ENCODE measurements at places on chromosomes 16 and 17.

GRCh38 chr16:19288872-19289799 is 3.6 kb downstream of the CLEC19A start:
- no peak for DNase-seq

- DNase-seq = no peak
Observed at GRCh38 chr17:63974594-63975192, 2.0 kb upstream of the SCN4A start.

GRCh38 chr16:62967163-62967562 is 930.9 kb upstream of the CDH8 start:
- no peak for DNase-seq

DNA sequence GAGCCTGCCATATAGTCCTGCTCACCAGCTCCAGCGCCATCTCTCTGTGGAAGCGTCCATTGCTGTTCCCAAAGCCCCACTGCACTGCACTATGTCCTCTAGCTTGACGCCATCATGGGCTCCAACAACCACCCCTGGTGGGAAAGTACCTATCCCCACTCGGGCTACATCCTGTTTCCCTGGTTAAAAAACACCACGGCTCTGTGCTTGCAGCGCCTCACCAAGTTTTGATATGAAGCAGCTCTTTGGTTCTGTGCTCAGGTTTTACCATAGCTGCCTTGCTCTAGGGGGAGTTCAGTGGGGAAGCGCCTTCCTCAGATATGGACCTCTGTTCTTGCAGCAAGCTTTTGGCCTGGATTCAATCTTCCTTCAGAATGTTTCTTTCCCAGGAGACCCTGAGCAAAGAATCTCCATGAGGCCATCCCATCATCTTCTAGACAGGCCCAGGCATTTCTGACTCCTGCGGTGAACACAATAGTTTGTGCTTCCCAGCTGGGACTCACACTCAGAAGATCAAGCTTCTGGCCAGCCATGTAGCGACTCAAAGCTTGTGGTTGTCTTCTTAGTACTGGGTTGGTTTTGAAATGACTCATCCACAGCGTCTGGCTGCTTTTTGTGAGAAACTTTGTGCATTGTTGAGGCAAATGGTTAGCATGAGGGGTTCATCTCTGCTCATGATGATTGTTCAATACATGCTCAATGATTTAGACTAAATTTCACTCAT is 39.5 kb downstream of the DYNLRB2 start:
- DNase-seq = no peak

GRCh38 chr17:31494259-31495021 is 103.0 kb downstream of the RAB11FIP4 start:
- DNase-seq = no peak

DNA sequence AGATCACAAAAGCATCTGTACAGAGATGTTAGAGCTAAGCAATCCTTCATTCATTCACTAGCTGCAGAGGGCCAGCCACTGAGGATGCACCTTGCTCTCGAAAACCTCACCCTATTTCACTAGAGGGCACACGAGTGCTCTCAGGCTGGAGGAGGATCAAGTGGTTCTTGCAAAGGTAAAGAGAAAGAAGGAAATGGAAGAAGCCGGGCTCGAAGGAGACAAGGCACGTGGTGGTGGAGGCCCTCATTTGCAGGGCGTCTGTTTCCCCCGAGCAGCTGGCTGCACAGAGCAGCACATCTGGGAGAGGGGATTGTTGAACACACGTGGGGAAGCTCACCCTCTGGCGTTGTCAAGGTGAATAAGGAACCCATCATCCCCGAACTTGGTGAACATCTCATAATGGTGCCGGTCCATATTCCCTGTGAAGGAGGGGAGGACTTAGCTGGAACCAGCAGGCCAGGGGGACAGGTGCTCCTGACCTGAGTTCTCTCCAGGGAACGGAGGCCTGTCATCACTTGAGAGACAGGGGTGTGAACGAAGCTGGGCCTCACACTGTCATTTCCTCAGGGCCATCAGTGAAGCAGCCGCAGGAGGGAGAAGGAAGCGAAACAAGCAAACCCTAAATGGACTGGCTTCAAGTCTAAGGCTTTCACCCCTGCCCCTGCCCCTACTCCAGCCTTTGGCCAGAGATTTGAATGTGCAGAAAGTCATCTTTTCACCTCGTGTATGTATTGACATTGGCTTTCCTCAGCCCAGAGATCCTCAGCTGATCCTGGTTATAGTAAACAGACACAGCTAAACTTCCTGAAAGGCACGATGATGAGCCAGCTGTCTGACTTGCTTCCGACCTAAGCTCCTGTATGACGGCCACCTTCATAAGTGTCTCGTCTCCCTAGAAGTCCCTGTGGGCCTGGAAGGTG is 27.6 kb downstream of the PRKAR1A start:
- peak; percentile 4 for DNase-seq

DNA sequence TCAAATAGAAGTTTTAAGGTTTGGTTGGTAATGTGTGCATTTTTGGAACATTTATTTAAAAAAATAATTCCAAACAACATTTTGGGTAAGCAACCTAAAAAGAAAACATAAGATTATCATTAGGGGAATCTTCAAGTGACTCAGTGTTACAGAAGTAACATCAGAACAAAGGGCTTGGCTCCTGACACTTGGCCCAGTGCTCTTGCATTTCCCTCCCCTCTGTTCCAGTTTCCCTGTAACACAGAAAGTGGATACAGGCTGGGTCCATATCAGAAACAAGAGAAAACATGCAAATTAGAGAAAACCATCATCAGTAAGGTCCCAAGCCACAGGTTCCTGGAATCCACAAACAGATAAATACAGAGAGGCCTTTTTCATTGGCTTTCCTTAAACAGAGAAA is 40.1 kb downstream of the SKAP1 start:
- no peak for DNase-seq

DNA sequence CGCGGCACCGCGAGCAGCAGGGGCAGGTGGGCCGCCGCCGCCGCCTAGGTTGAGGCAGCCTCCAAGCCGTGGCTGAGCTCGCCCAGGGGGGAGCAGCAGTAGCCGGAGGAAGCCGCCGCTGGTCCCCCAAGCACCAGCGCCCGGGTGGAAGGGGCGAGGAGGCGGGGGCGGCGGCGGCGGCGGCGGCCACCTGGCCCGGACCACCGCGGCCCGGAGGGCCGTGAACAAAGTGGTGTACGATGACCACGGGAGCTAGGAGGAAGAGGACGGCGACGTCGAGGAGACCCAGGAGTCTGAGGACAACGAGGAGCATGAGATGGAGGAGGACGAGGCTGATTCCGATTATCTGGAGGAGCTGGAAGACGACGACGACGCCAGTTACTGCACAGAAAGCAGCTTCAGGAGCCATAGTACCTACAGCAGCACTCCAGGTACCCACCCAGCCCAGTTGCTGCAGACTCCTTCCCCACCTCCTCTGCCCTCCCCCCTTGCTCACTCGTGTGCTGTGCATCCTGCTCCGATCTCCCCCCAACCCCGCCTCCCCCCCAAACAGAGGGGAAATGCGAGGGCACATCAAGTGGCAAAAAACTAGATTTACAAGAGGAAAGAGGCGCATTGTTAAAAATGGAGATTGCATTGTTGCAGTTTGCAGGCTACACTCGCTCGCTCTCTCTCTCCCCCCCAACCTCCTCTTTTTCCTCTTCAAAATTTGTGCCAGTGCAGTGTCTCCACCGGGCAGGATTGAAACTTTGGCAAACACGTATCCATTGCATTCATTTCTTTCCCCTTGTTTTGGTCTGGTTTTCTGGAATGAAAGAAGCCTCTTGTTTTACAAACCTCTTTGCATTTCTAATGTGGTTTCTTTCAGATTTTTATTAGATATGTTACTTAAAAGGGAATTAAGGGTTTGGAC is 41.8 kb upstream of the AMZ2 start:
- no peak for DNase-seq

GRCh38 chr17:79281803-79282202 is 207.2 kb downstream of the ENGASE start:
- DNase-seq = no peak

DNA sequence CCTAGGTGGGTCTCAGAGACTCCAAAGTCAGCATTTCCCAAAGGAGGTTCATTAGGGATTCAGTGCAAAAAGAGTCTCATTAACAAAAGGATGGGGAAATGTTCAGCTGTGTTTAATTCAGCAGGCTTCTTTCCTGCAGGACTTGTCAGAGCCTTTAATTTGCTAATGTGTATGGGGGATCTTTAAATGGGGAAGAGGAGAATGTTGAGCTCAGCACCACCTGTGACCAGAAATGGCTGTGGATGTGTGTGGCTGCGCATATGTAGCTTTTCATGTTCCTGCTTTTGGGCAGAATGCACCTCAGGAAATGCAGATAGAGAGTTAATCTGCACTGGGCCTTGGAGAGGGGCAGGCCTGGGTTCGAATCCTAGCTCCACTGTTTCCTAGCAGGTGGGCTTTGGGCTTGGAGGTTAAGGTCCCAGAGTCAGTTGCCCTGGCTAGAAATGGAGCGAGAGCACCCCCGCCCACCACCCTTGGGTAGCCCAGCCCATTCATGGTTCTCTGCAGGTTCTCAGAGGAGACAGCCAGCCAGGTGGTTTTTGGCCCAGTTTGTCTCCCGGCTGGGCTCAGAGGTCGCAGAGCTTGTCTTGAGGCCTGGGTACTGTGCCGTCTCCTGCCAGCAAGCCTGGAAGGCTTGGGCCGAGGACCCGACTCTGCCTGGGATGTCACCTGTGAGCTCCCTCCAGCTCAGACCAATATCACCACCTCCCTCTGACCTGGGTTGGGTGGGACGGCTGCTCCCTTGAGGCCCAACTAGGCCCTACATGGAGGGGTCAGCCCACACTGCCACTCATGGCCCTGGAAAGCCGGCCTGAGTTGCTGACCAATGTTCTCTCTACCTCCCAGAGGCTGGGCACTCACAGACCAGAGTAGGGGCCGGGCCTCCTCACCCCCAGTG is 9.3 kb downstream of the ADCY7 start:
- DNase-seq = no peak

GRCh38 chr17:81537343-81537855 is 9.2 kb downstream of the FSCN2 start:
- no peak for DNase-seq

DNA sequence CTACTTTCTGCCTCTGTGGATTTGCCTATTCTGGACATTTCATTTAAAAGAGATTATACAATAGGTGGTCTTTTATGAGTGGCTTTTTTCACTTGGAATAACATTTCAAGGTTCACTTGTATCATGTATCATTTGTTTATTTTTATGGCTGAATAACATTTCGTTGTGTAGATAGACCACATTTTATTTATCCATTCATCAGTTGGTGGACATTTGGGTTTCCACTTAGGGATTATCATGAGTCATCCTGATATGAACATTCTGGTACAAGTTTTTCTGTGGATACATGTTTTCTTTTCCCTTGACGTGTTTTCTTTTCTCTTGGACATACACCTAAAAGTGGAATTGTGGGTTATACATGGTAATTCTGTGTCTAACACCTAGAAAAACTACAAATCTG is 25.3 kb downstream of the PRSS54 start:
- DNase-seq = no peak

GRCh38 chr16:23464196-23464595 is 11.2 kb upstream of the COG7 start:
- no peak for DNase-seq

- no peak for DNase-seq
Observed at GRCh38 chr16:76941113-76941512, 249.9 kb upstream of the MON1B start.

- no peak for DNase-seq
Observed at GRCh38 chr16:89655062-89655643, 2.4 kb downstream of the CHMP1A start.

DNA sequence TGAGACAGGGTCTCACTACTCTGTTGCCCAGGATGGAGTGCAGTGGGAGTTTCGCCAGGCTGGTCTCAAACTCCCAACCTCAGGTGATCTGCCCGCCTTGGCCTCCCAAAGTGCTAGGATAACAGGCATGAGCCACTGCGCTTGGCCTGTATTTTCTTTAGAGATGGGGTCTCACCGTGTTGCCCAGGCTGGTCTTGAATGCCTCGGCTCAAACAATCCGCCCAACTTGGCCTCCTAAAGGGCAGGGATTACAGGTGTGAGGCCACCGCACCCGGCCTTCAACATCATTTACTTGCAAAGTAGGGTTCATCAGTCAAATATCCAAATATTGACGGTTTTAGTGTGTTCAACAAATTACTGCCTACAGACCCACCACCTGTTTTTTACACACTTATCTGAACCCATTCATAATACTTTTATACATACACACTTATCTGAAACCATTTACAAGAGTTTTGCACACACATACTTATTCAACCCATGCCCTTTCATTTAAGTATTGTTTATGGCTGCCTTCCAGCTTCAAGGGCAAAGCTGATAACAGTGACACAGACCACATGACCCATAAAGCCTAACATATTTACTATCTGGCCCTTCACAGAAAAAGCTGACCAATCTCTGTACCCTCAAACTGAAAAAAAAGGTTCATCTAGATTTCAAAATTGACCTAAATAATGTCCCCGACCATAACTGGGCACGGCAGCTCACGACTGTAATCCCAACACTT is 11.9 kb downstream of the TMEM170A start:
- DNase-seq = no peak

DNA sequence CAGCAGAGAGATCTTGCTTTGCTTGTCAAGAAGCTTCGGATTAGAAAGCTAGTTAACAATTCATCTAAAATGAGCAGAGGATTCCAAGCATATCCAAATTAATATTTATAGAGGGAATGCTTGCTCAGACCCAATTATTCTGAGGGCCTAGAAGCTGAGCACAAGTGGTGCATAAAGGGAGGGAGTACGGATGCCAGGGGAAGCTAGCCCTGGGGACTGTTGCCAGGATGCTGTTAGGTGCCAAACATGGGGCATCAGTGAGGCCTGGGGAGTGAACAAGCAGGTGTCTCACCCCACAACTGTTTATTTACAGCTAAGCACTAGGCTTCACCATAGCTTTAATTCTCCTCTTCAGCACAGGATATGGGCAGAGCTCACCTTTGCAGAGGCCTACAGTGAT is 684.1 kb upstream of the C16orf82 start:
- no peak for DNase-seq

- no peak for DNase-seq
Observed at GRCh38 chr16:11372829-11373306, 27.6 kb downstream of the RMI2 start.

GRCh38 chr16:3358871-3359270 is 3.2 kb downstream of the OR2C1 start:
- DNase-seq = no peak

GRCh38 chr17:34118564-34118963 is 136.5 kb upstream of the CCL2 start:
- no peak for DNase-seq

DNA sequence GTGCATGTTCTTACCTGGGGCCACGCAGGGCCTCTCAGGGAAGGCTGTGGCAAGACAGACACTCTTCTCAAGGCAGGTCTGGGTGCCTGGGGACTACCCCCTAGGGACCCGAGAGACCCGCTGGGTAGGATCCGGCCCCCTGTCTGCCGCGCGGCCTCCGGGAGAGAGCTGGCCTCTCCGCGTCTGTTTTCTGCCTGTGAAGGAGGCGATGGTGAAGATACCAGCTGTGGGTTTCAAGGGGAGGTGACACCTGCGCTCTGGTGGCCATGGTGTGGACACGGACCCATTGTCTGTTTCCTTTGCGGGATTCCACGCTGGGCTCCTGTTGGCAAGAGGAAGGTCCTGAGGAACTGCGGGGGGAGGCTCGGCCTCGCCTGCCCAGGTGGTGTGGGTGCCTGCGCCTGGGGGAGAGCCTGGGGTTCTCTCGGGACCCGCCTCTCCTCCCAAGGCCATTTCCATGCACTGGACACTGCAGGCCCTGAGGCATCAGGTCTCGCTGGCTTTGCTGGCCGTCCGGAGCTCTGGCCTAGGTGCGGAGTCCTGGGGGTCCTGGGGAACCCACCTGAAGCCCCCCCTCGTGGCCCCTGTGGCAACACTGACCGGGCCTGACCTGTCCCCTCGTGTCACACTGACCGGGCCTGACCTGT is 12.2 kb upstream of the METRNL start:
- DNase-seq = no peak

All from NCI-H187 treated with DMSO at 0.1 percent for 48 hours (cell line).